NCI-H748 treated with DMSO at 0.1 percent for 48 hours (cell line): ENCODE measurements at places on chromosomes 13 and 19.

DNA sequence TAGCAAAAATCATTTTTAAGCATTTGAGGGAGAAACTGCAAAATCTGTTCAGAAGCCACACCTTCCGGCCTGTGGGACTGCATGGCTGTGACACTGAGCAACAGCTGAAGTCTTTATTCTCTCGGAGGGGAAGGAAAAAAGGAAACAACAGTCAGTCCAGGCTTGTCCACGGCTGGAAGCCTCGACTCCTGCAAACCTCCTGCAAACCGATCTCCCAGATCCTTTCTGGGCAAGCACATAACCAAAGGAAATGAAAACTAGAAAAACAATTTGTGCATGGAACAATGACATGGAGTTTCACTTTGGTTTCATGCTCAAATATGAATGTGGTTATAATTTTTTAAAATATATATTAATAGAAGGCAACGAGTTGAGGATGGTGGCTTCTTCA, 1.0 kb downstream of the COL4A1 start:
- no peak for DNase-seq

DNA sequence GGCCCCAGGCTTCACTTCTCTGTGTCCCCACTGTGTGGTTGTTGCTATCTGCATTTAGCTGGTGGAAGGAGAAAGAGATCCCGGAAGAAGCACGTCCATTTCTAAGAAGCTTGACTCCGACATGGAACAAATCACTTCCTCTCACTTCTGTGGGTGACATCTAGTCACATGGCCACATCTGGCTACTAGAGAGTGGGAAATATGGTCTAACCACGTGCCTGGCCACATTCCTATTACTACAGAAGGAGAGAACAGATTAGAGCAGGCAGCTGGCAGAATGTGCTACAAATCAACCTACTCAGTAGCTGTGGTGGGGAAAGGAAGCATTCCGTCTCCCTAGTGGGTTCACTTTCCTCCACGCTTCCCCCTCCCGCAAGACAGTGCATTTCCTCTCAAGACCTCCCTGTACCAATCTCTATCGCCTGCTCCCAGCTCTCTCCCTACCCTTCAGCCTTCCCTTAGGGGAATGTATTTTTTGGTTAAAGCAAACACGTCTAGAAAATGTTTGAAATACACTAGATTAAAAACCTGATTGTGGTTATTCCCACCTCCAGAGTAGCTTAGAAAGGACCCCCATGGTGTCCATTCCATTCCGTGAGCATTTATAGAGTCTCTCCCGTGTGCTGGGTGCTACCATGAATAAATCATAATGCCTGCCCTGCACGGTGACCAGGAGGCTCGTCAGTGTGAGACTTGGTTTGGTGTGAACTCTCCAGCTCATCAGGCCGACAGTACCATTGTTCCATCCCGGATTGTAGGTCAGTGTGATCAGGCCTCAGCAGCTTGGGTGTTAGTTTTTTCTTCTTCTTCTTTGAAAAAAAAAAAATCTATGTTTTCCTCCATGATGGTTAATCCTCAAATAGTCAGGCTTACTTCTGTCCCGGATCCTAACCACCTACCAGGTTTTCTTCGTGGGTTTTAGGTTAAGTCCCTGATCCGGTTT, 8.0 kb upstream of the AMER2 start:
- no peak for DNase-seq

DNA sequence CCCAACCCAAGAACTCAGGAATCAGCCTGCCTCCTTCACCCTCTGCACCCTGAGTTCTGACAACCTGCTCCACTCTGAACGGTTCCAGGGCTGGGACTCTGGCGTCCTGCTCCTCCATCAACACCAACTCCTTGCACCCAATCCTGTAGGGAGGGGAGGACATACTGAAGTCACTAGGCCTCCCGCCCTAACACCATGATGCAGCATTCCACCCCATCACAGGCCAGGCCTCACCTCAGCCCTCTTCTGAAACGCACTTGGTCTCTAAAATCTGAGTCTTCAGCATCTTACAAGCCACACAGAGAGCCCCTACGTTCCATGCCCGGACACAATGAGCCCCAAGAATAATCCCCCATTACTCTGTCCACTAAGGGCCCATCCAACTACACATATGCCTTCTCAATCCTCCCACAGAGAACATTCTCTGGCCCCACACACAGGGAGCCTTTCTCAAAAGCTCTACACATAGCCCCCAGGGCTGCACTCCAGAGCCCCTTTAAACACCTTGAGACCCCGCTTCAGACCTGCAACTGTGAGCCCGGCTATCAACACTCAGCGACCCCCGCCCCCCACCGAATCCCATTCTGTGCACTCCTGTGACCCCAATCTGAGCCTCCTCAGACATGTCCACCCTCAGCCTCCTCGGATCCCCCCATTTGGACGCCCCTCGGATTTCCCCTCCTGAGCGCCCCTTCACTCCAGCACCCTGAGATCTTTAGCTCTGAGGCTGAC, 567 bp downstream of the ALKBH6 start:
- DNase-seq = no peak

DNA sequence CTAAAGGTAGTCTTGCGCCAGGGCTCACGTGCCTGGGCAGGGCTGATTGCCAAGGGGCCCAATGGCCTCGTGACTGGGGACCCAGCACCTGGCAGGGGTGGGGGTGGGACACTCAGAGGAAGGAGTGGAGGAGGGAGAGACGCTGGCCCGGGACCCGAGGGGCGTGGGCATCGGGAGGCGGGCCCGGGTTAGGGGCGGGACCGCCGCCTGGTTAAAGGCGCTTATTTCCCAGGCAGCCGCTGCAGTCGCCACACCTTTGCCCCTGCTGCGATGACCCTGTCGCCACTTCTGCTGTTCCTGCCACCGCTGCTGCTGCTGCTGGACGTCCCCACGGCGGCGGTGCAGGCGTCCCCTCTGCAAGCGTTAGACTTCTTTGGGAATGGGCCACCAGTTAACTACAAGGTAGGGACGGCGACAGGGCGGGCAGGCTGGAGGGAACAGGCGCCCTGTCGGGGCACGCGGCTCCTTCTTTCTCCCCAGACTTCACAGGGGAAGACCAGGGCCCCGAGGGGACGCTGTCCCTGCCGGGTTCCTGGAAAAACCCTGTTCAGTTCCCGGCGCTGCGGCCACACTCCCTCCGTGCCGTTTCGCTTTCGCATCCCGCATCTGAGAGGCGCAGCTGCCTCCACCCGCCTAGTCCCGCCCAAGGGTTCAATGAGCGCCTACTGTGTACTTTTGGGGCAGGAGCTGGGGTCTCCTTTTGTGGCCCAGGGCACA, at the start of gene IFI30:
Gene IFI30, plus strand, starts transcription at position 242 of the 717 bp plus-strand sequence. Its CDS starts 29 bp downstream, at position 271.
- DNase-seq = no peak

DNA sequence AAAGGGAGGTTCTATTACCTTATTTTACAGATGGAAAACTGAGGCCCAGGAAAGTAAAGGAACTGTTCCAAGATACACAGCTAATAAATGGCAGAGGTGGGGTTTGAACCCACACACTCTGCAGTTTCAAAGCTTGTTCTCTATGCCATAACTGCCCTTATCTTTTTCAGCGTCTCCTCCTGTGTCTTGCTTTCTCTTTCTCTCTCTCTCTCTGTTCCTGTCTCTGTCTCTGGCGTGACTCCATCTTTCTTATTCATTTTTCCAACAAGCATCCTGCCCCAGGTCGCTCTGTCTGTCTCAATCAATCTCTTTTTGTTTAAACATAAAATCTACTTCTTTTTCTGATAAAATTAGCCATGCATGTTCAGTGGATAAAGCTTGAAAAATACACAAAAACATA, 3.2 kb upstream of the IFNL4 start:
- DNase-seq = no peak

GRCh38 chr13:22085001-22085400, 414.1 kb downstream of the FGF9 start:
- no peak for DNase-seq

GRCh38 chr19:15448044-15448777, 1.5 kb downstream of the WIZ start:
- no peak for DNase-seq
